Liver (tissue), 10 donors: ENCODE measurements at places on chromosomes 5 and 9. TPM values are rescaled to one million over a fixed set of nuclear protein-coding genes. Genes with fewer than 3 reads are reported as not detected.

PHYHD1 gene
- 72.8 TPM for polyA plus RNA-seq

SAPCD2 gene
- 0.38 TPM for polyA plus RNA-seq

UBE2QL1 gene
- 1.9 TPM for polyA plus RNA-seq

DMXL1 gene
- 13.5 TPM for polyA plus RNA-seq

SH3GL2 gene
- polyA plus RNA-seq, result 0.06 TPM

ARHGEF28 gene
- polyA plus RNA-seq, result 1.6 TPM

CHSY3 gene
- 0.40 TPM for polyA plus RNA-seq

CCL27 gene
- not detected for polyA plus RNA-seq

C5orf52 gene
- polyA plus RNA-seq, result not detected
